ENCODE measurements at places on chromosomes 11 and 22.
A peak's percentile ranks its signal among the peaks of the same experiment; 100 is the strongest.

DNA sequence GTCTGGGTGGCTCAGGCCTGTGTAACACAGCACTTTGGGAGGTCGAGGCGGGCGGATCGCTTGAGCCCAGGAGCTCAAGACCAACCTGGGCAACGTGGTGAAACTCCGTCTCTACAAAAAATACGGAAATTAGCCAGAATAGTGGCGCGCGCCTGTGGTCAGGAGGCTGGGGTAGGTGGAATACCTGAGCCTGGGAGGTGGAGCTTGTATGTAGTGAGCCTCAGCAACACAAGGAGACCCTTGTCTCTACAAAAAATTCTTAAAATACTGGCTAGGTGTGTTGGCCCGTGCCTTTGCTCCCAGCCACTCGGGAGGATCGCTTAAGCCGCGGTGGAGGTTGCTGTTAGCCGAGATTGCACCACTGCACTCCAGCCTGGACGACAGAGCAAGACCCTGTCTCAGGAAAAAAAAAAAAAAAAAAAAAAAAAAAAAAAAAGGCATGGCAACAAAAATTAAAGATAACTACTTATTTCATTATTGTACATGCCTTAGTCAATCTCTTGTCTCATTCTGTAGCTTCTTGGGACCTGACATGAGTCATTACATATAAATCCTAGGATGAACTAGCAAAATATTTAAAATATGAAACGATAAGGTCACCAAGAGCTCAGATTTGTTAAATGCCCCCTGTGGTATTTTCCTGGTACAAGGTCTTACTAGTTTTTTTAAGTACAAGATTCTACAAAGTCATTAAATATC is 1.1 kb downstream of the TAF1D start:
- peak; percentile 13 for DNase-seq

DNA sequence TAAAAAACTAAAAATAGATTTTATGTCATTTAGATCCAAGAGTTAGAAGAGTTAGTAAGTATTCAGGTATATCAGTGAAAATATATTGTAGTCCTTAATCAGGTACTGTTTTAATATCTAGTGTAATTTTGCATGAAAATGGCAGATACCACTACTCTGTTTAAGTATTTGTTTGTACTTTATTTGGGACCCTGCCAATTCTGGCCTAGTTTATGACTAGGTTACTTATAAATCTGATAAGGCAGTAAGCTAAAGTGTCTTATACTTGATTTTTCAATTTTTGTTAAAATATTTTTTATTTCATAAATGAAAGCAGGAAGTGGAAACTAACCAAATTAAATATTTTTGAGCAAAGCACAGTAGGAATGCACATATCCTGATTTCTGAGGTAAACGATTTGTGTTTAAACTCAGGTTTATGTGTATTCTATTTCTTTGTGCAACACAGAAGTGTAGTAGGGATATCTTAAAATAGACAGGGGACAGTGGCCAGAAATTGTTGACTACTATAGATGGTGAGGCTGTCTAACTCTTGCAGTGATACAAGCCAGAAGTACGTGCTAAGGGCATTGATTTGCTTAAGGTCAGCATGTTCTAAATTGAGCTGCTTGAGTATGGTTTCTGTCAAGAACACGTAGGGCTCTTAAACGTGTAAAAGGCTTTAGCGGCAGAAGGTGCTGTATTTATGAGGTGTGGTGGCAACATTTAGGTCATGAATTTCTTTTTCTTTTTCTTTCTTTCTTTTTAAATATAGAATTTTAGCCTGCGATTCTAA is 34.0 kb downstream of the HIPK3 start:
- DNase-seq: no peak

DNA sequence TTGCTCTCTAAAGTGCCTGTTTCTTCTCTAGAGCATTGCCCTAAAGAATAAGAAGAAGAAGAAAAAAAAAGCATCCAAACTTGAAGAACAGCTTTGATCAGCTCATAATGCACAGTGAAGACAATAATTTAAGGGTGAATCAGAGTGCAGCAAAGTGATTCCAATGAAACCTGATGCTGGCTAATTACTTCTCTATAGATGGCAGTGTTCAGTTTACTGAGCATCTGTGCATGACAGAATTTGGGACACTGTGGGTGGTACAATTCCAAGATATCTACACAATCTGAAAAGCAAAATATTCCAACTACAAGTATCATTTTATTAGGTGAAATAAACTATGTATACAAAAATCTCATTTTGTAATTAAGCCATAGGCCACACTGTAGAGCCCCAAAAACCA is 450.5 kb upstream of the CCDC90B start:
- no peak for DNase-seq

DNA sequence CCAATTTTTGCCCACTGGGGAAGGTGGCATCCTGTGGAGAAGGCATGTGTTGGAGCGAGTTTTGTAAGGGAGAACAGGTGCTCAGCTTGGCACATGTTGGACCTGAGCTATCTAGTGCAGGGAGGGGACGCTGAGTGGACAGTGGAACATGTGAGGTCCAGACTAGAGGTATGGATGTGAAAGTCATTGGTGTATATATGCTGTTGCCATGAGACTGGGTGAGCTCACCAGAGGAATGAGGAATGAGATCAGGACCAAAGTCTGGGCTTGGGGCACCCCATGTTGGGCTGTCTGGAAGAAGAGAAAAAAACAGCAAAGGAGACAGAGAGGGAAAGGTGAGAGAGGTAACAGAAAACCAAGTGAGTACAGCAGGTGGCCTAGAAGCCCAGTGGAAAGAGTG is 12.3 kb upstream of the SYT7 start:
- no peak for DNase-seq

DNA sequence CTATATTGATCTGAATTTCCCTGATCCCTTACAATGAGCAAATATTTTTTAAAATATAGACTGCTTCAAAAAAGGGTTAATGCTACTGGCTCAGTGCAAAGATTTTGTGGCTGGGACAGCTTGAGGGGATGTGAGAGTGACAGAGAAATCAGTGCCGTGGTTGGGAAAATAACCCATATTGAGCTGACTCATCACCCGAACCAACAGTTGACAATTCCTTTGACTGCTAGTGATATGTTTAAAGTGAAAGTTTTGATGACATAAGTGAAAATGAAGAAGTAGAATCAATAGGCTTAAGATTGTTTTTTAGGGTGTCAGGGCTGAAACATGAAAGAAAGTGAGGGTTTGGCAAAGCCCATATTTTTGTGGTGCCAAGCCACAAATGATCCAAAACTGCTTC is 257.1 kb upstream of the TENM4 start:
- DNase-seq: no peak

- no peak for DNase-seq
Measured at GRCh38 chr11:132925825-132926469, 606.4 kb downstream of the OPCML start.

DNA sequence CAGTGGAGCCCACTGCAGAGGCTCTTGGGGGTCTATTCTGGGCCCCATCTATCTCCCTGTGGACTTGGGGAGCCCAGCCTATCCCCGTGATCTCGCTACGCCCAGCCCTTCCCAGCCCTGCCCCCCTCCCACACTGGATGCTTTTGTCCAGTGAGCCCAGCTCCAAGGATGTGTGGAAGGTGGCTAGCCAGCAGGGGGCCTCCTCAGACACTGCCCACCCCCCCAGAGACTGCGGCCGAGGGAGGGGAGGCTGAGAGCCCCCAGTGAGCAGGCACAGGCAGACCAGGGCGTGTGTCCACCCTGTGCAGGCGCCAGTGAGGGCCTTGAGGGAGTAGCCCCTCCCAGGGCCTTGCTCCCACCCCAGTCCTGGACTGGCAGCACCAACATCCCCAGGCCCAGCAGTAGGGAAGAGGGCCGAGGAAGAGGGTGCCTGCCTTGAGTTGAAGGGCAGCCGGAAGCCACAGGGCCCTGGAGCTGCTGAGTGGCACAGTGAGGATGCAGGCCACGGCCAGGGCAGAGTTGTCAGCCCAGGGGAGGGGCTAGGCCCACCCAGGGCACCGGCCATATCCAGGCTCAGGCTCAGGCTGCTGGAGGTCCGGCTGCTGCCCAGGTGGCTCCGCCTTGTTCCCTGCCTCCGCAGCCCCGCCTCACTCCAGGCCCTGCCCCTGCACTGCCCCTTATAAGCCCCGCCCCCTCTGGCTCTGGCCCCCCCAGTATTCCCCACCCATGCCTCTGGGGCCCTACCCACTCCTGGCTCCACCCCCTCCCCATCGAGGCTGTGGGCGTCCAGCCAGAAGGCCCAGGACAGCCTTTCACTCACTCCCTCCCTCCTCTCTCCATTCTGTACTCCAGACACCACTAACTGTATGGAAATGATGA is 28.0 kb downstream of the MOB2 start:
- DNase-seq: no peak

DNA sequence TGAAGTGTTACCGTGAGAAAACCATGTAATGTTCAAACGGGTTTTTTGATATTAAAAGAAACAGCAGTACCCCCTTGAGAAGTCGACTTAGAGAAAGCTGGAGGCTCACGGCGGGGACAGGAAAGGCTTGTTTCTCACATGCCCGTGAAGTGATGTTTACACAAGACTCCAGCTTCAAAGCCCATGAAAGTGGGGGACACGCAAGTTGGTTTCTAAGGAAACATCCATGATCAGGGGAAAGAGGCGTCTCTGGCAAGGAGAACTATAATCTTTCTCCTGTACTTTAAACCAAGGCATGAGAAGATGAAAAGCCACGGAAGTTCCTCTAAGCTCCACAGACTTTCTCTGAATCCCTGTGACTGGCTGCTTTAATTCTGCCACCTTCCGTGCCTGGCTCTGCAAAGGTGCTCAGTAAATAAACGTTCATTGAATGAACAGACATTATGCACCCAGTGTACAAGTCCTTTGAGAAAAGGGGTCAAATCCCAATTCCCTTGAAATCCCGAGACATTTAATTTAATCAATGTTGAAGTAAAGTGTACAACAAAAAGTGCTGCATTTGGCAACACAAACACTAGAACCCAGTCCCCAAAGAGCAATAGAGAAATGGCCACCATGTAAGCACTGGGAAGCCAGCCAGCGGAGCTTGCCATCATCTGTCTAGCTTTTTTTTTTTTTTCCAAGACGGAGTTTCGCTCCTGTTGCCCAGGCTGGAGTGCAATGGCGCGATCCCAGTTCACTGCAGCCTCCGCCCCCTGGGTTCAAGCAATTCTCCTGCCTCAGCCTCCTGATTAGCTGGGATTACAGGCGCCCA is 58.7 kb downstream of the AHNAK start:
- DNase-seq: no peak

DNA sequence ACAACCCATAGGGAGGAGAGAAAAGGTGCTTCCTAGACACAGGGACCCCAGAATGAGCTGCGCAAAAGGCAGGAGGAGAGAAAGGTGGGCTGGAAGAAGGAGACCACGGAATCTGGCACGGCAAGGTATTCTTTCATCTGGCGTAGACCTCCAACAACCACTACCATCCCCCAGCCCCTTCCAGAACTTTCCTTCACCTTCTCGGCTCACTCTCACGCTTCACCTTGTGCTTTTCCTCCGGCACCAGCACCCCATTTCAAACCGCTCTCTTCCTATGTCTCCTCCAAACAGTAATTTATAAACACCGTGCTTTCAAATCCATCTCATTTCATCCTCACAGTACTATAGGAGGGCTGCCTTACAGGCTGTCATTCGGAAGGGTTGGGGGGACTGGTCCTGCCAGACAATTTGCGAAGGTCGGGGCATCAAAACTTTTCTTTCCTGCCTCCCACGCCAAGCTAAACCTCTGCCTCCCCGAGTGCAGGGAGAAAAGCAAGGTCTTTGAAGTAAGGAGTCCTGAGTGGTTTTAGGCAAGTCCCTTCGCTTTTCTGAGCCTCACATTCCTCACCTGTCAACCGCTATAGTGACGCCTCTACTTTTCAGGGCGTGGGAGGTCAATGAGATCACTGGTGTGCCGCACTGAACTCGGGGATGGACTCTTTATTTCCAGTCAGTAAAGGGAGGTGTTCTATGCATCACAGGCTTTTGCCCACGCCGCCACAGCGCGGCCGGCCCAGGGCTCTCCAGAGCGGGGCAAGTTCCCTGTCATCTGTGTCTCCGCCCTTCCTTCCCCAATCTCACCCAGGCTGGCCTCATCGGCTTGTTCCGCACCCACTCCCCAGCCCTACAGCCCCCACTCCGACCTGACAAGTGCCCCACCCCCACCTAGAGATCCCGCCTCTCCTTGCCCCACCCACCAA is 800 bp downstream of the KCTD21 start:
- DNase-seq: peak; percentile 25

- no peak for DNase-seq
Measured at GRCh38 chr11:124882339-124883071, 15.2 kb downstream of the ROBO4 start.

GRCh38 chr11:90698238-90698637 is 475.4 kb upstream of the CHORDC1 start:
- DNase-seq: no peak

DNA sequence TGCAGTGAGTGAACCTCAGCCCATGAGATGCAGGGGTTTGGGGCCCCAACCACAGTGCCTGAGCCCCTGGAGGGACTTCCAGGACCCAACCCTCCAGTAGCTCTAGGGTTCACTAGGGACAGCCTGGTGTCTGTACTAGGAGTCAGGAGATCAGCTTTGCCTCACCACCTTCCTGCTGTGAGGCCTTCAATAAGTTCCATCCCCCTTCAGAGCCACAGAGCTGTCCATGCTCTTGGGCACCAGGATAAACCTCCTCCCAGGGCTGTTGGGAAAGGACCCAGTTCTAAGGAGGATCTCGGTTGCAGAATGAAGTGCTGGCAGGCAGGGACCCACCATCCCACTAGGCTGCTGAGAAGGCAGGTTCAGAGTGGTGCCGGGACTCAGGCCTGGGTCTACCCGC is 9.7 kb downstream of the ARHGEF17 start:
- DNase-seq: no peak

DNA sequence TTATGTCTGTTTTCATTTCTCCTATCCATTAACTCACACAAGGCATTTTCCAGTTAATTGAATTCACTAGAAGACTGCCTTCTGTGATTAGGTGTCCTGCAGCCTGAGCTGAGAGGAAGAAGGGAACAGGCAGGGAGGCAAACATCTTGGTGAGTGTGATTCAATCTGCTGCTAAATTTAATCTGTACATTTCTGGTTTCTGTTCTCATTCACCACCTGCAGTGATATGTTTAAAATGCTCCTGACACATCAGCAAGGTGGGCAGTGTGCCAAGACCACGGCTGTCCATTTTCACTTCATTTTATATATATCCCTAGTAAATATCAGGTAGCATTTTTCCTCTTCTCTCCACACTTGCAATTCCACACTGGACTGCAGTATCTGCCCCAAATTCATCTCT is 416.5 kb downstream of the TMEM135 start:
- no peak for DNase-seq

- no peak for DNase-seq
Measured at GRCh38 chr11:95066716-95067038, at the start of gene SRSF8. Gene SRSF8, plus strand, starts transcription at chr11:95066919. Its CDS starts 308 bp downstream, at chr11:95067227.

GRCh38 chr11:13260201-13260962 is 17.2 kb upstream of the BMAL1 start:
- DNase-seq: no peak

GRCh38 chr22:40436505-40437431 is 66.4 kb downstream of the SGSM3 start:
- DNase-seq: peak; percentile 81

- DNase-seq: no peak
Measured at GRCh38 chr11:128095466-128095981, 491.8 kb downstream of the ETS1 start.

Data from GF-D8 (cell line).